Type B pancreatic cell (in vitro differentiated cells): ENCODE measurements at places on chromosomes 3 and 15. TPM values are rescaled to one million over a fixed set of nuclear protein-coding genes. Genes with fewer than 3 reads are reported as not detected.

The CCDC191 gene
- total RNA-seq = 4.7 and 8.4 TPM in 2 replicates

The CD96 gene
- total RNA-seq = not detected in 2 replicates

The TMPRSS7 gene
- total RNA-seq = 0.48 TPM in 1 of 2 replicates, not detected in the other

The NUP210 gene
- 21.6 and 26.5 TPM in 2 replicates for total RNA-seq

The AMT gene
- 12.5 and 21.6 TPM in 2 replicates for total RNA-seq

The CPEB1 gene
- 1.6 and 1.8 TPM in 2 replicates for total RNA-seq

The ERICH6 gene
- not detected in 2 replicates for total RNA-seq

The SAMMSON gene
- not detected in 2 replicates for total RNA-seq

The DAZL gene
- total RNA-seq = not detected in 2 replicates

The SPSB4 gene
- 4.7 and 23.8 TPM in 2 replicates for total RNA-seq

The MNS1 gene
- total RNA-seq = 2.9 and 9.0 TPM in 2 replicates

The SHC4 gene
- total RNA-seq = 2.1 and 4.5 TPM in 2 replicates

The HDGFL3 gene
- total RNA-seq = 55.9 and 78.8 TPM in 2 replicates

The ABI3BP gene
- 5.0 and 7.3 TPM in 2 replicates for total RNA-seq

The C3orf22 gene
- not detected in 2 replicates for total RNA-seq

The CACNA2D2 gene
- 7.8 and 19.4 TPM in 2 replicates for total RNA-seq

The TEX55 gene
- total RNA-seq = not detected in 2 replicates

The TEX9 gene
- total RNA-seq = 19.7 and 23.7 TPM in 2 replicates

The MORC1 gene
- total RNA-seq = not detected in 2 replicates

The TERC gene
- 2.3 and 11.7 TPM in 2 replicates for total RNA-seq

The GPR15 gene
- not detected in 2 replicates for total RNA-seq

The LNP1 gene
- total RNA-seq = 3.4 and 6.2 TPM in 2 replicates

The NXPE3 gene
- 3.8 and 12.5 TPM in 2 replicates for total RNA-seq

The RASL12 gene
- total RNA-seq = 0.33 and 4.0 TPM in 2 replicates

The GOLGA6D gene
- total RNA-seq = 0.19 TPM in 1 of 2 replicates, not detected in the other

The ZPLD1 gene
- total RNA-seq = 1.5 and 10.0 TPM in 2 replicates

The LINGO1 gene
- 19.6 and 25.2 TPM in 2 replicates for total RNA-seq

The ARHGAP31 gene
- 4.1 and 17.3 TPM in 2 replicates for total RNA-seq

The PLA2G4D gene
- not detected in 2 replicates for total RNA-seq

The ANKUB1 gene
- total RNA-seq = 0.82 TPM in 1 of 2 replicates, not detected in the other

The FANCD2 gene
- 17.7 and 38.0 TPM in 2 replicates for total RNA-seq

The RASGRF1 gene
- total RNA-seq = 0.41 and 1.5 TPM in 2 replicates

The ZNF501 gene
- total RNA-seq = 5.0 and 5.8 TPM in 2 replicates

The TUBGCP4 gene
- 25.5 and 29.1 TPM in 2 replicates for total RNA-seq

The C3orf52 gene
- 8.4 and 11.9 TPM in 2 replicates for total RNA-seq

The TMCO5A gene
- not detected in 2 replicates for total RNA-seq

The OXSM gene
- 12.4 and 15.2 TPM in 2 replicates for total RNA-seq

The AZI2 gene
- 54.0 and 59.4 TPM in 2 replicates for total RNA-seq

The TMEM108 gene
- total RNA-seq = 4.8 and 7.4 TPM in 2 replicates

The ACKR4 gene
- total RNA-seq = 0.29 and 1.9 TPM in 2 replicates

The THAP10 gene
- 2.7 and 5.3 TPM in 2 replicates for total RNA-seq

The CCR9 gene
- not detected in 2 replicates for total RNA-seq

The ZNF502 gene
- 0.14 TPM in 1 of 2 replicates, not detected in the other for total RNA-seq

The ZNF660 gene
- total RNA-seq = 4.0 and 19.2 TPM in 2 replicates

The EOMES gene
- total RNA-seq = not detected in 2 replicates

The RBMS3 gene
- 7.9 and 36.6 TPM in 2 replicates for total RNA-seq

The SLC12A1 gene
- total RNA-seq = 0.05 and 0.53 TPM in 2 replicates

The SMCO1 gene
- not detected in 2 replicates for total RNA-seq

The ARPIN gene
- 14.9 and 22.7 TPM in 2 replicates for total RNA-seq

The LEKR1 gene
- 1.6 and 4.2 TPM in 2 replicates for total RNA-seq

The EPHA6 gene
- 9.9 and 15.4 TPM in 2 replicates for total RNA-seq

The SCAANT1 gene
- total RNA-seq = not detected in 2 replicates

The PYGO1 gene
- 7.7 and 29.0 TPM in 2 replicates for total RNA-seq

The LRRIQ4 gene
- not detected in 2 replicates for total RNA-seq

The CHAC1 gene
- total RNA-seq = 7.8 and 12.9 TPM in 2 replicates

The NOX5 gene
- 0.12 TPM in 1 of 2 replicates, not detected in the other for total RNA-seq

The CHRM5 gene
- total RNA-seq = not detected in 2 replicates

The FBXL2 gene
- 21.6 and 22.1 TPM in 2 replicates for total RNA-seq

The TFRC gene
- total RNA-seq = 140 and 247 TPM in 2 replicates
